ENCODE measurements at places on chromosomes 16 and 17.
A peak's percentile ranks its signal among the peaks of the same experiment; 100 is the strongest.

DNA sequence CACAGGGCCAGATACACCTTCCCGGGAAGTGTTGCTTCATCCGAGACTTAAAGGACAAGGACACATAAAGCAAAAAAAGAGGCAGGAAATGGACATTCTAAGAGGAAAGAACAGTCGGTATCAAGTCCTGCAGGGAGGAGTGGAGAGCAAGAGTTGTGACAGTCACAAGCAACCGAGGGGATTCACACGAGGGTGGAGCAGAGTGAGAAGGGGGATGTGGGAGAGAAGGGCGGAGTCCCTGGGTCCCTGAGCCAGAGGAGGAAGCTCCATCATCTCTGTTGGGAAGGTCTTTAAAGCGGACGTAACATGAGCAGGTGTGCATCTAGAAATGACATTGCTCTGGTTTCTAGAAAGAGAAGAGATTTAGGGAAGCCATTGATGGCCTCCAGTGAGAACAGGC lies 47.1 kb downstream of the AIPL1 start:
- no peak for DNase-seq

DNA sequence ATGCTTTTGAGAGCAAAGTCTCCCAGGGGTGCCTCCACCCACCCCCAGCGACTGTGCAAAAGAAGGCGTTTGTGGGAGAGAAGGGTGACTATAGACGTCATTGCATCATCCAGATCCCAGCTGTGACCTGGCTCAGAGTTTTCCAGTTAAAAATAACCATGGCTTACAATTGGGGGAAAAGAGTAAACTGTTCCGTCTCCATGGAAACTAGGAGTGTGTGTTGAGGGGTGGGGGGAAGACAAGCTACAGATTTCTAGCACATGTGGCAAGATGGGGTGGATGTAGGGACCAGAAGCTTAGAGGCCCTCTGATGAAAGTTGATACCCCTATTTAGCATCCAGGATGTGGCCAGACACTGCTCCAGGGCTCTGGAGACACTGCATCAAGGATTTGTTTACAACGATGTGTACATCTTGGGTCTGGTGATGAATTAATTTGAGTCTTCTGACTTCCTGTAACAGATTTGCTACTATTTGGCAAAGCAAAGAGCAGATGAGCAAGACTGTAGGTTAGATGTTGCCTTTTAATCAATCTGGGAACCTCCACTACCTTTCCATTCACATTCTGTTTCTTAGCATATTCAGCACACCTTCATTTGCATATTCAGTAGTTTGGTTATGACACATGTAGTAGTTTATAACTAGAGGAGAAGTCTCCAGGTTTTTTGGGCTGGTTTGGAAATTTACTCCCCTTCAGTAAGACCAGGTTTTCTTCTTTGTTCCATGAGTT lies 6.2 kb upstream of the DUSP14 start:
- no peak for DNase-seq

- DNase-seq, result no peak
Observed at GRCh38 chr17:17090642-17091103, 48.4 kb downstream of the MPRIP start.

DNA sequence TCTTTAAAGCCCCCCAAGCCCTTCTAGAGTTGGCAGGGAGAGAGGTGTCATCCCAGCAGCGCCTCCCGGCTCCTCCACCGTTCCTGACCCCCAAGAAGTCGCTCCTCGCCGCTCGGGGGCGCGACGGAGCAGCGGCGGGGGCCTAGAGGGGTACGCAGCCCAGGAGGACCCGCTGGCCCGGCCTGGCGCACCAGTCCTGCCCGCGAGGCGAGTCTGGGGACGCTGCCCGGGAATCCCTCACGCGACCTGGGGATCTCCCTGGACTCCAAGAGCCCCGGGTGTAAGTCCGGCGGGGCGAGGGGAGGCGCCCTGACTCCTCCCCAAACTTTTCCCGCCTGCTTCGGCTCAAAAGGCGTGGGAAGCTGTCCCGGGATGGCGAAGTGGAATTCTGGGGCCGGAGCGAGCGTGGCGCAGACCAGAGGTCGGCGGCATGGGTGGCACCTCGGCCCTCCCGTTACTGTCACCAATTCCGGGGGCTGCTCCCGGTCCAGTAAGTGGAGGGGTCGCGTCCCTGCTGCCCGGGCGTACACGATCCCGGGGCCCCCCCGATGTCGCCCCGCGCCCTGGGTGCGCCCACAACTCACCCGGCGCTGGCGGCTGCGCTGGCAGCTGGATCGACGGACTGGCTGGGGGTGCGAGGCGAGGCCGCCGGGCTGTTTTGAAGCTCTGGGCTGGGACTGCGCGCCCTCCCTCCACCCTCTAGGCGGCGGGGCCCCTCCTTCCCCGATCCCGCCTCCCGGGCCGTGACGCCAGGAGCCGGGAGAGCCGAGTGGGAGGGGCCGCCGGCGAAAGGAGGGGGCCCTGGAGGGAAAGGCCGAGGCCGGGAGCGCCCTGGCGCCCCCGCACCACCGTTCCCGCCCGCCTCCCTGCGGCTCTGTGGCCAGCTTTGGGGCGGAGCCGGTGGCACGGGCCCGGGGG lies at the start of gene EMP2:
Gene EMP2 (minus strand): TSS at position 634 of the 918 bp plus-strand sequence. CDS start 32,981 bp downstream, outside the sequence.
- DNase-seq, result no peak

- DNase-seq, result no peak
Observed at GRCh38 chr17:67090341-67090740, 46.0 kb downstream of the CACNG1 start.

- DNase-seq, result no peak
Observed at GRCh38 chr17:8375738-8376259, 705 bp downstream of the KRABD2 start.

DNA sequence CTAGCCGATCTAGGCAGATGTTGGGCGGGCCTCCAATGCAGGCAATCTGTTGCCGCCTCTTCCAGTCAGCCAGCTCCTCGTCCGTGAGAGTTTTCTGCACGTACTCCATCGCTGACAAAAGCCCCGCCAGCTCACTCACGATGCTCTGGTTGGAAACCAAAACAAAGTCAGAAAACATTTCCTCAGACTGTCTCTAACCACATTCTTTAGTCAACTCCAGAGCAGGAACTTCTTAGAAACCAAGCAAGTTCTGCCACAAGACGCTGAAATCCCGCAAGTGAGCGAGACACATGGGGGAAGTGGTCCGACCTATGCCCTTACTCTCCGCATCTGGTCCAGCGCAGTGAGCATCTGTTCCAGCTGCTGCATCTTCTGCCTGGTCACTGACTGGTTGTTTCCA lies 49.1 kb downstream of the STAT5A start:
- DNase-seq, result peak; percentile 54

GRCh38 chr16:11805556-11805955 lies 8.5 kb upstream of the ZC3H7A start:
- DNase-seq, result no peak

GRCh38 chr16:68713361-68713760 lies 23.7 kb upstream of the CDH1 start:
- no peak for DNase-seq

DNA sequence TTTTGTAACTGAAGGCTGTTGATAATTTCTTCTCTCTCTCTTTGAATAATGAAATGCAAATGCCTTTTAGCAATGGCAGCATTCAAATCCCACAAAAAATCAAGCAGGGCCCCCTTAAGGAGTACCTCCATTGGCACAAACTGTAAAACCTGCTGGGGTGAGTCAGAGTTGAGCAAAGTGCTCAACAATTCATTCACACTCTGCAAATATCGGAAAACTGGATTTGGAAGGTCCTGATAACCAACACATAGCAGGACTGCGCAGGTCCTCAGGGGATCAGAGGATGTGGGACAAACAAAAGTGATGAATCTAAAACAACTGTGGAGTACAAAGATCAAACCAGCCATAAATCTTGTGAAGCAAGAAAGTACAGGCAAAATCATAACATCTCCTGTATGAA lies 5.6 kb downstream of the CMTR2 start:
- no peak for DNase-seq

- DNase-seq, result no peak
Observed at GRCh38 chr16:2213817-2214718, 572 bp downstream of the PGP start.

DNA sequence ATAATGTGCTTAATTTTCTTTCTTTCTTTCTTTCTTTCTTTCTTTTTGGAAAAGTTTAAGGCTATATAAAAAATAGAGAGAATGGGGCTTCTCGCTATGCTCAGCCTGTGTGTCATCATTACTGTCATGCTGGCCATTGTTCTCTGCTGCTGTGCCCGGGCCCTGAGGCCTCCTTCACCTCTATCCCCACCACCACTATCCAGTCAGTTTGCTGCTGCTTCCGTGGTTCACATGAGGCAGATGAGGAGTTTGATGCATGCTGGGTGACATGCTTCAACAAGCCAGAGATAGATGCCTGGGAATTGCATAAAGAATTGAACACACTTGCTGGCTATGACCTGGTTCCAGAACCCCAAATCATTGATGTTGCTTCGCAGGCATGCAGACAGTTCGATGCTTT lies 36.3 kb downstream of the PITPNC1 start:
- DNase-seq, result no peak

DNA sequence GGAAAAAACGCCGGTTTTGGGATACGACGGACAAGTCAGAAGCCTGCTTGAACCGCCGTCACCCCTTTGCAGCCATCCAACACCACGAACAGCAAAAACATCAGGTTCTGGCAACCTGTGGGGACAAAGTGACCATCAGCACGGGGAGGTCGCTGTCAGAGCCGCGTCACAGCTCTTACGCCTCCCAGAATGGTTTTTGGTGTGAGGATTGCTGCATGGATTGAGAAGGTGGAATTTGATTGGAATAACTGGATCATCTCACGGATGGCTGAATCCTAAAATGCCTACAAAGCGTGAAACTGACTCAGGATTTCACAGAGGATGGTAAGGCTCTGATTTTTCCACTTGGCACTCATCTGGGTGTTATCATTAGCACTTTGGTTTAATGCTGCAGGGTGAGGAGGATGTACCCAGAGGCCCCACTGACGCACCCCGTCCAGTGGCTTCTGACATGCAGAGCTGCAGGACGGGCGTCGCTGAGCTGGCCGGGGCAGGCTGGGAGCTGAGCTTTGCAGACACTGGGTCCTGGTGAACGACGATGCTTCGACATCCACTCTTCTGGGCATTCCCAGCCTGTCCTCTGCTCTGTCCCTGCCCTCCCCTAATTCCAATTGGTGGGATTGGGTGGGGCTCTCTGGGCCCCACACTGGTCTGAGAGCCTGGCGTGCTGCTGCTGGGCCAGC lies 73.4 kb upstream of the CREBBP start:
- DNase-seq, result no peak

DNA sequence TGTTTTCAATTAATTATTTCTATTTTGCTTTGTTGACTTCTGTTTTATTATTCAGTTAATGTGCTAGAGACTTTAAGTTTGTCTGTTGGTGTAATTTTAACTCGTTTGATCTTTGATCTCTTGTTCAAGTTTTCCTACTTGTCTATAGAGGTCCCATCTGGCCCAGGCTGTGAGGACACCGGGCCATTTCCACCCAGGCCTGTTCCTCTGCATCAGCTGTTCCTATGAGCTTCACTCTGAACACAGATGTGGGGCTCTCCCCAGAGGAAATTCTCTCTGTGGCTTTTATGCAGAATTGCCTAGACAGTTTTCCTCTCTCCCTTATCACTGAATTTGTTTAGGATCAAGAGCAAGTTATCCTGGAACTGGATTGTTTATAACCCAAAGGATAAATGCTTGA lies 44.7 kb downstream of the MYO18A start:
- DNase-seq, result no peak

DNA sequence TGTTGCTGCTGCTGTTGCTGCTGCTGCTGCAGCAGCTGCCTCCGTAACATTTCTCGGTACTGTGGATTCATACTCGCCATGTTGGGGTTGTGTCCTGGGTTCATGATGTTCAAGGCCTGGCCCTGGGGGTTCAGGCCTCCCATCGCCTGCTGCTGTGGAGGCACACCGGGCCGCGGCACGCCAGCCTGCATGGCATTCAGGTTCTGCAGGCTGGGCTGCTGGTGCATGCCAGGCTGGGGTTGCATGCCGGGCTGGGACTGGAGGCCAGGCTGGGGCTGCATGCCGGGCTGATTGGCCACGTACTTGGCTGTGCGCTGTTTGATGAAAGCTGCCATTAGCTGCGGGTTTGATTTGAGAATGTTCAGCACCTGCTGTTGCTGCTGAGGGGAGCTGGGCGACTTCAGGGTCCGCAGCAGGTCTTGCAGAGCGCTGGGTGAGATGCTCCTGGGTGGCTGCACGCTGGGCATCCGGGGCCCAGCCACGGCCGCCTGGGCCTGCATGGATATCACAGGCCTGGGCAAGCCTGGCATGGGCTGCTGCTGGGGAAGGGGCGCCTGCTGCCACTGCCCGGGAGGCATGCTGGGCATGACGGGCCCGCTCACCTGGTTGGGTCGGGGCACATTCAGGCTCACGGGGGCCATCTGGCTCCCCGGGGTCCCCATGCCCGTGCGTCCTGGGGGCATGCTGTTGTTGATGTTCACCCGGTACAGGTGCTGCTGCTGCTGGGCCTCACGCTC lies 11.3 kb upstream of the TRAP1 start:
- DNase-seq, result no peak

DNA sequence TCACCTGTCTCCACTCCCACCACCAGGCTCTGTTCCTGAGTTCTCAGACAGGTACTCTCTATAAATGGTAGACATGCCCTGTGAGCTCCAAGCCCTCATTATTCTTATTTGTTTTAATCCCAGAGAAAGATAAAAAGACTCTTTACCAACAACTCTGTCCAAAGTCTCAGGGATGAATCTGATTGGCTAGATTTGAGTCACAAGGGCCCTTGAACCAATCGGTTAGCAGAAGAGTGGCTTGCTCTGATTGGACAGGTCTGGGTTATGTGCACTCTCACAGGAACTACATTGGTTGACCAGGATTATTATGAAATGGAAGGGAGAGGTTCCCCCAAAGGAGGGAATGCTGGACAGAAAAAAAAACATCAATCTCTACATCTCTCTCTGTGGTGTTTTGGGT lies 7.5 kb downstream of the COTL1 start:
- DNase-seq, result no peak

DNA sequence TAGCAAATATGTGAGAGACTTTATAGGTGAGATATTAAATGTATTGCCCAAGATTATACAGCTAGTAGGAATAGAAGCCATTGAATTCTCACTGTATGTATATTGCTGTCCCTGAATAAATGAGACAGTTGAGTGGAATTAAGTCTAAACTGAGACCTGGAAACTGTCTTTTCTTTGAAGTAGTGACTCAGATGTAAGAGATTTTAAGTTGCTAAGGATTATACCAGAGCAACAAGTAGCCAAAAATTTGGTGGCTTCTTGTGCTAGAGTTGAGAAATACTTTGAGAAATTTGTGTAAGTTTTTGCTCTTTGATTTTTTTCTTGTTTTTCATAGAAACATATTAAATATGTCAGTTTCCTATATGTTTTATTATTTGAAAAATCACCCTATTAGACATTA lies 58.7 kb downstream of the TANC2 start:
- no peak for DNase-seq

DNA sequence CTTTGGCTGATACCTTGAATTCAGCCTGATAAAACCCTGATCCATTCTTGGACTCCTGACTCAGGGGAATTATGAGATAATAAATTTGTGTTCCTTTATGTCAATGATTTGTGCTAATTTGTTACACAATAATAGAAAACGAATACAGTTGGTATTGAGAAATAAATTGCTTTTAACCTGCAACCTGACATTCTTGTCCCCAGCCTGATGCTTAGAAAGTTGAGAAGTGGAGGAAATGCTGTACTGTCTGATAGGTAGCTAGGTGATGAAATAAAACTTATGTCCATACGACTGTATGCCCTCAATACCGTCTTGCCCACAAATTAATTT lies 10.5 kb downstream of the IQCK start:
- no peak for DNase-seq
